ENCODE measurements at places on chromosomes 2 and 18.
A peak's percentile ranks its signal among the peaks of the same experiment; 100 is the strongest.

DNA sequence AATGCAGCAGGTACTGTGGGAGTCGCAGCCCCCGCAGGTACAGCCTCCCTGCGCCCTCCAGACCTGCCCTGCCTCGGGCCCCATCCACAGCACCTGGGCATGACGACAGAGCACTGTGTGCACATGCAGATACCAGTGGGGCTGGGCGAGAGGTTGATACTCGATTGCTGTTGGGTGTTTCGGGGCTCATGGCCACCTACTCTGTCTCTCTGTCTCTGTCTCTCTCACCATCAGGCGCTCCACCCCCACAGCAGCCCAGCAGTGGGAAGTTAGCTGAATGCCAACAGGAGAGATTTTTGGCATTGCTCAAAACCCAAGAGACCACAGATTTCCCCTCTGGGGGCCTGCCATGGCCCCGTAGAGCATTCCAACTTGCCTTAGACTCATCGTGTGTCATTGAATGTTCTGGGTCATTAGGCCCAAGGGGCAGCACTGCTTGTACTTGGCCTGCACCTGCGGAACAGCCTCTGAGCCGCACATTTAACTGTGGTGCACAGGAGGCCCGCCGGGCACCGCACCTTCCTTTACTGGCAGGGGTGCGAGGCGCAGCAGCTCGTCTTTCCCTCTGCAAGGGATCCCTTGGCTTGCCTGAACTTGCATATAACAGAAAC is 18.8 kb downstream of the KCNIP3 start:
- DNase-seq: no peak

DNA sequence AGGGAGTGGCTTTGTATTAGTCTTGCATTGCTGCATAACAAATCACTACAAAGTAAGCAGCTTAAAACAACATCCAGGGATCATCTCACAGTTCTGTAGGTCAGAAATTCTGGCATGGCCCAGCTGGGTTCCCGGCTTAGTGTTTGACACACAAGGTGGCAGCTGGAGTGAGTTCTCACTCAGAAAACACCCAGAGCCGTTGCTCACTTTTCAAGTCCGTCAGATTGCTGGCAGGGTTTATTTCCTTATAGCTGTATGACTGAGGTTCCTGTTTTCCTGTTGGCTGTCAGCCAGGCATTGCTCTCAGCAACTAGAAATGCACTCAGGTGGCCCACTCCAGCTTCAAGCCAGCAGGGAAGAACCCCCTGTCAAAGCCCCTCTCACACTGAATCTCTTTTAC is 324.1 kb downstream of the CCDC178 start:
- DNase-seq: peak; percentile 63

GRCh38 chr2:62321380-62322289 is 125.7 kb downstream of the B3GNT2 start:
- no peak for DNase-seq

GRCh38 chr2:212694398-212694797 is 155.8 kb upstream of the ERBB4 start:
- no peak for DNase-seq

DNA sequence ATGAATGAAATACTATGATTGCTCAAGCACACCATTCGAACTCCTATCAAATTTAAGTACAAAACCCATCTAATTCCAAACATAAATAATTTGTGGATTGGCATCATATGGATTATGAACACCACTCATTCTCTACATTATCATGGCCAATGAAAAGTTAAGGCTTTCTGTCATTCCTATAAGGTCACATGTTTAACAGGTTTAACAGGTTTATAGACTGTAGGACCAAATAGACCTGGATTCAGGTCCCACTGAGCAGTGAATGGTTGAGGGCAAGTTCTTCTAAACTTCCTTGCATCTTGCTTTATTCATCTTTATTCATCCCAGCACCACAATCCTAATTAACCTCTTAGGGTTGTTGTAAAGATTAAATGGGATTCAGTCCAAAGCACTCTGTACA is 33.4 kb downstream of the FBXO36 start:
- no peak for DNase-seq

DNA sequence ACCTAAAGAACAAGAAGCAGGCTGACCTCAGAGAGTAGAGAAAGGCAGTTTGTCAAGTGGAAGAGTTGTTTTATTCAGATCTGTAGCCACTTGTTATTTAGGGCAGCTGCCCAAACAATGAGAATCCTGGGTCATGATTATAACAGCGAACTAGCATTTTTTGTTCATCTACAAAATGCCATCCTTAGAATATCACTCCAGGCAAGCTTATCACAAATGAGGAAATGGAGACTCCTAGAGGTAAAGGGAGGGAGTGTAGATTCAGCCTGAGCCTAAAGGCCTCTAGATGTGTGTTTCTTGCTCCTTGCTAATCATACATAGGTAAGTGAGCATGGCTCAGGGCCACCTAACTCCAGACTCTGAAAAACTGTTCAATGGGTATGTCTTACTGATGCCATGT is 126.1 kb downstream of the HNMT start:
- peak; percentile 49 for DNase-seq

GRCh38 chr18:46265196-46266156 is 161.3 kb downstream of the HAUS1 start:
- DNase-seq: no peak

DNA sequence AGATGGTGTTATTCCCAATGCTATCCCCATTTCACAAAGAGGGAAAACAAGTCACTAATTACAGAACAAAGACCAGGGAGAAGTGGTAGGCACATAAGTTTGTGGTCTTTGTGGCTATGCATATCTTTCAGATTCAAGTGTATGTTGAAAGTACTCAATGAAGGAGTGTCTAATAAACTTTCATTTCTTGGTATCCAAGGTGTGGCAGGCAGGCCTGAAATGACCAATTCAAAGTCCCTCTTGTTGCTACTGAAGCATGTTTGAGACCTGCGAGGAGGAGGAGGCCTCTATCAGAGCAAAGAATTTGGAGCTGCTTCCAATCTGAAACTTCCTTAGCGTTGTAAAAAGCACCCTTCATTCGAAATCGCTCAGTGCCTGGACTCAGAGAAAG is 60.9 kb upstream of the KLF7 start:
- DNase-seq: no peak

GRCh38 chr18:10908760-10909159 is 240.6 kb downstream of the PIEZO2 start:
- no peak for DNase-seq

DNA sequence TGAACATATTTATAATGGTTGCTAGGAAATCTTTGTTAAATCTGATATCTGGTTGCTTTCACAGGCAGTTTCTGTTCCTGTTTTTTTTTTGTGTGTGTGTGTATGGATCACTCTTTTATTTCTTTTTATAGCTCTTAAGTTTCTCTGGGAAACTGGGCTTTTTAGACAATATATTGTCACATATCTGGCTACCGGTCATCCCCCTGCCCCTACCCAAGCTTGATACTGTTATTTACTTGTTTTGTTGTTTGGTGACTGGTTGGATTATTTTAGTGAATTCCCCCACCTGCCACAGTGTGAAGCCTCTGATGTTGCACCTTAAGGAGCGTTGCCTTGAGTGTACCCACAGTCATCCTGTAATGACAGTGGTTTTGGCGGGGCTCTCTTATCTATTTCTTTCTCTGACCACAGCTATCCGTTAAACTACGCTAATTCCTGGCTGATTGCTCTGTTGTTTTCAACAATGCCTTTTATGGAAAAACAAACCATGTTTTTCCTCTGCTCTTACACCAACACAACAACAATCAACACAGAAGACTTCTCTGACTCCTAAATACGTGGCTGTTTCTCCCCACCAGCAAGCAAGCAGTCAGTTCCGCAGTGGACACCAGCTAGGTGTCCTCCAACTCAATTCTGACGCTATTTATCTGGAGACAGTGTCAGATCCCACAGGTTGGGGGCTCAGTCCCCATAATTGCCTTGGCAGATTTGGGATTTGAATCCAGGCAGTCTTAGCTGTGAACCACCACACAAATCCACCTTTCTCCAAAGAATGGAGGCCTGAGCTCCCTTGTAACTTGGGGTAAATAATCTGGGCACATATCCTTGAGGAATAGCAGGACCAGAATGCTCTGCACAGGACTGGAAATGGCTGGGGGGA is 10.9 kb downstream of the GNLY start:
- no peak for DNase-seq

DNA sequence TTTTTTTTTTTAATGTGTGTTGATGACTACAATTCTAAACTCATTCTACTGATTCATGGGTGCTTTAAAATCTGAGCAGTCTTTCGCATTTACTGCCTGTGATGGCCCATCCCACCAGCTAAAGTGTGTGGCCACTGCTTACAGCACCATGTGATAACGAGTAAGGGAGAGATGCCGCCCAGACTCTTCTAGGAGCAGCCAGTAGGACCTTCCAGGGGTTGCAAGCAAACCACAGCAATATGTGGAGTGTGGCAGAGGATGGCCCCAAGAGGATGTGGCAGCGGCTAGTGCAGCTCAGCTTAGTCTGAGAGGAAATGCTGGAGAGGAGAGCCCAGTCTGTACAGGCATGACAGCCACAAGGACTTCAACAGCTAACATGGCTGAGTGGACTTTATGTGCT is 14.9 kb downstream of the IL1B start:
- no peak for DNase-seq

DNA sequence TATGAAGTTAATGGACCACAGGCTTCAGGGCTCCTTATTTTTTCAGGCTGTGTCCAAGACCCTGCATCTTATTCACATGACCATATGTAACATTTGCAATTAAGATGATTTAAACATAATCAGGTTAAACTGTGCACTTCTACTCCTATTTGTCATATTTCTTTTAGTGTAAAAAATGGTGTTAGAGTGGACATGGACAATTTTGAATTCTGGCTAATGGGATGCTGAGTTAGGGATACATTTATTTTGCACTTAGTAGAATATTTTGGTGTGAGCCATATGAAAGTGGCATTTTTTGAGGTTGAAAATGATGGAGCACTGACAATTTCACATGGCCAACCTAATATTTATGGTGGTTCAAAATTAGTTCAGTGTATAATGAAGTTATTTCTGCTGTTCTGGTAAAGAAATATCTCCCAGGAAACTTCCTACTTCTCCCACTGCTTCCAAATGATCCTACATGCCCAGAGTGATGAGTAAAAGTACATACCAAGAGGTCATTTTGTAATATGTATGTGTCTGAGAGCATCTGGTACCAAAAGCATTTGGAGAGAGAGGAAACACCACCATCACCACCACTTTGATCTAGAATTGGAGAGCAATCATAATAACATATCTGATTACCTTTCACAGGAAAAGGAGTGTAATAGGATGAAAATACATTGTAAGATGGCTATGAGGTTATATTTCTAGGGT is 36.0 kb downstream of the GULP1 start:
- no peak for DNase-seq

GRCh38 chr2:9463698-9464034 is 10.7 kb upstream of the IAH1 start:
- DNase-seq: no peak

GRCh38 chr2:10331027-10331701 is 28.5 kb downstream of the HPCAL1 start:
- peak; percentile 63 for DNase-seq

- peak; percentile 31 for DNase-seq
Measured at GRCh38 chr2:101770726-101771125, 73.2 kb downstream of the MAP4K4 start.

DNA sequence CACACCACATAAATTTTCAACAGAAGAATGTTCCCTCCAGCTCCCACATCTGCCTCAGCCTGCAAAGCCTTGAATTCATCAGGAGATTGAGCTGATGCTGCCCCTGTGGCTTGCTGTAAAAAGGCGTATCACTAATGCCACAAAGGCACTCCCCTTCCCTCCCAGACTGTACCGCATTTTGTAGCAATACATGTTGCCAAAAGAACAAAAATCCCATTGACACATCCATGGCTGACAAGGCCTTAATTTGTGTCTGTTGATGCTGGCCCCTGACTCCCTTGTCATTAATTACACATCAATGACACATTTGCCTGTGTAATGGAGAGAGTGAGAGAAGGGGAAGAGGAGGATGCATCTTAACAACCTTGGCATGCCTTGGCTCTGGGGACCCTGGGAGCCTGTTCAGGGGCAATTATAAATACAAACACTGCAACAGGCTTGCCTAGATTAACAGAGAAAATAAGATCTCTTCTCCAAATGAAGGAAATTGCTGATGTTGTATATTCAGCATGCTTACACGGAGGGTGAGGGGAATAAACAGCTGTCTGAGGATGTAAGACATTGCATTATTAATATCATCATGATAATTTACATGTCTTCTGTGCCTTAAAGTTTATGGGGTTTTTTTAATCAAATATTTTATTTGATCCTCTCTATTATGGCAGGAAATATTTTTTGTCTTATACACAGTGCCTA is 264.0 kb downstream of the SUCLG1 start:
- no peak for DNase-seq

- no peak for DNase-seq
Measured at GRCh38 chr18:12479536-12479935, 71.8 kb downstream of the PRELID3A start.

DNA sequence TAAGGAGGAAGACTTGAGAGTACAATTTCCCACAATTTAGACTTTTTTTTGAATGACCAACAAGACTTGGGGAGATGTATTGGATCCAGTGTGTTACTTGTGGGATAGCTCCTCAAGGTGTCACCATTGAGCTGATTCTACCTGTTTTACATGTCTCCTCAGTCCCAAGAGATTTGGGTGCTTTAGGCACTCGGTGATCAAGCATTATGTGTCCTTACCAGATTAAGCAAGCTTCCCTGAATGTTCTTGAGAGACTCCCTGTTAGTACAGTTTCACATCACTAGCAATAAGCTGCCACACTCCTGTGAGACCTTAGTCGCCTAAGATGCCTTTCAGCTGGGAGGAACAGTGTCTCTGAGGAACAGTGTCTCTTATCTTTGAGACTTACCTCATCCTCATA is 384.3 kb upstream of the SYT4 start:
- DNase-seq: no peak

DNA sequence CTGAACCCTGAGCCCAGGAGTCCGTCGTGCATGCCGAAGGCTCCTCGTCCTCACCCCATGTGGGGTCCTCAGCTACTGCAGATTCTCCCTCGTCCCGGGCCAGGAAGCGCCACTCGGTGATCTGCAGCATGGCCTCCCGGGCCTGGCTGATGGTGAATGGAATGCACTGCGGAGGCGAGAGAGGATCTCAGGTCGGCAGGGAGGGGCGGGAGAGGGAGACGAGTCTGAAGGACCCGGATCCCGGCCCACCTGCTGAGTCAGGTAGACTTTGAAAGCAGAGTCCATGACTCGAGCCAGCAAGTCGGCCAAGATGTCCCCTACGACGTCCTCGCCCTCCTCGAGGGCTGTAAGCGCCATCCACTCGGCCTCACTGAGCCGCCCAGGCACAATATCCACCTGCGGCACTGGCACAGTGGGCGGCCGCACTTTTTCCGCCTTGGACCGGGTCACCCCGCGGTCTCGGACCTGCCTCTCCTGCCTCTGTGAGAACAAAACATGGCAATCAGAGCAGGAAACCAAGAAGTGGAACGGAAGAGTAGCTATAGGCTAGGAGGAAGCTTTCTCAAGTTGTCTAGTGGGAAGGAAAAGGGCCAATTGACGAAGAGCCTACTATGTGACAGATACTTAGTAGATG is 5.5 kb downstream of the C2orf81 start:
- no peak for DNase-seq

DNA sequence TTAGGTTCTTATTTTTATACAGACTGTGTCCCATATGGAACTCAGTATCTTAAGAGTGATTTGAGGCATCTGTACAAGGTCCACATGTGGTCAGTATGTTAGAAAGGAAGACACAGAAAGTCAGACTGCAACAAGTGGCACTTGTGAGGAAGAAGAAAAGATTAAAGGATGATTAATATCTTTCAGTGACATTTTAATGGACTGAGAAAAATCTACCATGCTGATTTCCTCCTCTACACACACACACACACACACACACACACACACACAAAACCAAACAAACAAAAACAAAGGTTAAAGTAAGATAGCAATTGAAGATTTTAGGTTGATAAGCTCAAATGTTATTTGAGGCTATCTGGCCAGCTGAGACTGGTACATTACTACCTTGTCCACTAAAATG is 94.5 kb upstream of the CHRNA1 start:
- no peak for DNase-seq

GRCh38 chr2:203580844-203581243 is 45.7 kb upstream of the RAPH1 start:
- DNase-seq: no peak
